IMR-90 (cell line): ENCODE measurements at places on chromosomes 4 and X. TPM values are rescaled to one million over a fixed set of nuclear protein-coding genes. Genes with fewer than 3 reads are reported as not detected.

DNA sequence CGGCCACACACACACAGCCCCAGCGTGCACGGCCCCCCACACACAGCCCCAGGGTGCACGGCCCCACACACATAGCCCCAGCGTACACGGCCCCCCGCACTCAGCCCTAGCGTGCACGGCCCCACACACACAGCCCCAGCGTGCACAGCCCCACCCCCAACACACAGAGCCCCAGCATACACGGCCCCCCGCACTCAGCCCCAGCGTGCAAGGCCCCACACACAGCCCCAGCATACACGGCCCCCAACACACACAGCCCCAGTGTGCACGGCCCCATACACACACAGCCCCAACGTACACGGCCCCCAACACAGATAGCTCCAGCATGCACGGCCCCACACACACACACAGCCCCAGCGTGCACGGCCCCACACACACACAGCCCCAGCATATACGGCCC lies 17.6 kb downstream of the GAK start:
- no peaks in the 10 kb centered on the region for H3K27me3 ChIP-seq
- no peaks in the 10 kb centered on the region for H3K4me1 ChIP-seq
- H3K4me3 ChIP-seq: no peak overlapping the region
- peaks cover 19% of the 10 kb centered on the region for H3K36me3 ChIP-seq
- DNase-seq: no peak

DNA sequence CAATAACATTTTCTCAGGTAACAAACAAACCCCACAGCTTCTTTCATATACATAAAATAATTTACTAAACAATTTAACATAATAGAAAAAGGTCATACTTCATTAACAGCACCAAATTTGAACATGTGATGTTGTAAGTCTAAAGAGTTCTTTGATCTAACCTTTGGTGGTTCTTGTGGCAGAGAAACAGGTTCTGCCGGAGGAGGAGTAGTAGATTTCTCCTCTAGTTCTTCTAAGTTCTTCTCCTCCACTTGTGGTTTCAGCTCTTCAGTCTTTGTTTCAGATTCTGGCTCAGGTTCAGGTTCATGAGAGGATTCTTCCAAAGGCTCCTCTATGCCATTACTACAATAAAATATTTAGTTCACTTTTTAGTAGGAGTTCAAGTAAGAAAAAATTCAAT lies 18.3 kb downstream of the G3BP2 start:
- H3K4me3 ChIP-seq: no peak overlapping the region
- no peaks in the 10 kb centered on the region for H3K27me3 ChIP-seq
- DNase-seq: no peak

Gene MBTPS2
- 4.7 and 6.9 TPM in 2 replicates for total RNA-seq

Gene PLK4
- 15.1 and 16.1 TPM in 2 replicates for total RNA-seq

Gene UCP1
- not detected in 2 replicates for total RNA-seq

GRCh38 chrX:33385546-33385945 lies 174.2 kb upstream of the DMD start:
- H3K27ac ChIP-seq: no peak overlapping the region
- no peak overlapping the region for H3K4me3 ChIP-seq
- H3K27me3 ChIP-seq: no peaks in the 10 kb centered on the region
- no peaks in the 10 kb centered on the region for H3K36me3 ChIP-seq

GRCh38 chr4:10951306-10951705 lies 266.7 kb upstream of the CLNK start:
- no peak overlapping the region for H3K27ac ChIP-seq
- no peaks in the 10 kb centered on the region for H3K4me1 ChIP-seq
- H3K27me3 ChIP-seq: no peaks in the 10 kb centered on the region

Gene ARX
- not detected in 2 replicates for total RNA-seq

DNA sequence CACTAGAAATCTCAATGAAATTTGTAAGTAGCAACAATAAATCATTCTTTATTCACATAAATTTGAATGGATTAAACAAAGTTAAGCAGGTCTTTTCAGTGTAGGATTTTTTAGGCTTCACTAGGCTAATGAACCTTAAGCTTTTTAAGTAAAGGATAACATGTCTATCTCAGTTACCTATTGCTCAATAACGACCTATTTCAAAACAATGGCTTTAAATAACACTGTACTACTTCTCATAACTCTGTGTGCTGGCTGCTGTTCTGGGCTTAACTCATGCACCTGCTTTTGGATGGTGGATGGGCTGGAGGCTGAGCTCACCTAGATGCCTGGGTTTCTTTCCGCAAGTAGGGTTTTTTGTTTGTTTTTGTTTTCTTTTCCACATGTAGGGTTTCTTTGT lies 495.0 kb upstream of the SLIT2 start:
- no peaks in the 10 kb centered on the region for H3K27me3 ChIP-seq
- no peak overlapping the region for H3K4me3 ChIP-seq
- no peak for DNase-seq
- H3K36me3 ChIP-seq: no peaks in the 10 kb centered on the region
- H3K27ac ChIP-seq: no peak overlapping the region
- no peaks in the 10 kb centered on the region for H3K4me1 ChIP-seq

- no peaks in the 10 kb centered on the region for H3K36me3 ChIP-seq
- H3K27ac ChIP-seq: no peak overlapping the region
- H3K4me3 ChIP-seq: no peak overlapping the region
- H3K27me3 ChIP-seq: no peaks in the 10 kb centered on the region
- DNase-seq: peak; percentile 65
Measured at GRCh38 chr4:6720202-6720699, 4.3 kb downstream of the BLOC1S4 start.

GRCh38 chr4:62953752-62954151 lies 1455.5 kb downstream of the TECRL start:
- no peak overlapping the region for H3K4me3 ChIP-seq
- H3K36me3 ChIP-seq: no peaks in the 10 kb centered on the region
- H3K27me3 ChIP-seq: no peaks in the 10 kb centered on the region
- no peak for DNase-seq

Gene CAPN6
- total RNA-seq: not detected in 2 replicates

- no peaks in the 10 kb centered on the region for H3K36me3 ChIP-seq
- H3K27ac ChIP-seq: no peak overlapping the region
- DNase-seq: no peak
- H3K27me3 ChIP-seq: peaks cover 8% of the 10 kb centered on the region
- no peaks in the 10 kb centered on the region for H3K4me1 ChIP-seq
Measured at GRCh38 chrX:47313056-47313455, 57.3 kb upstream of the ZNF157 start.

Gene STK26
- 0.18 and 0.28 TPM in 2 replicates for total RNA-seq

Gene PABPC1L2B
- not detected in 2 replicates for total RNA-seq

DNA sequence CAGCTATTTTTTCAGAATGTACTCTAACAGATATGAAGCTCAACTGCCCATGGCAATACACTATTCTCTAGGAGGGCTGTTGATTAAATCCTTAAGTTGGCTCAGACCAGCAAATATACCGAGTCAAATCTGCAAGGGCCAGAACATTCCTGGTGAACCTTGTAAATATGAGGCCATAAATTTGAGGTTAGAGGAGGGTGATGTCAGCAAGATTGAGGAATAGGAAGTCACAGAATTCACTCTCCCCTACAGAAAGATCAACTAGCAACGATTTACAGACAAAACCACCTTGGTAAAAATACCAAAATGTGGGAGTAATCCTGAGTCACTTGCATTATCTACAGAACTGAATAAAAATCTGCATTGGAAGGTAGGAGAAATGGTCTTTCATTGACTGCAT lies 399.3 kb downstream of the GPM6A start:
- H3K4me1 ChIP-seq: peaks cover 2% of the 10 kb centered on the region; the same call in 1 of the 2 replicates
- peak; percentile 63 for DNase-seq
- no peaks in the 10 kb centered on the region for H3K27me3 ChIP-seq

- H3K36me3 ChIP-seq: peaks cover 11% of the 10 kb centered on the region
- H3K27ac ChIP-seq: no peak overlapping the region
- H3K4me1 ChIP-seq: no peaks in the 10 kb centered on the region
- DNase-seq: no peak
- H3K27me3 ChIP-seq: no peaks in the 10 kb centered on the region
- no peak overlapping the region for H3K4me3 ChIP-seq
Measured at GRCh38 chr4:42078184-42078801, 74.2 kb downstream of the BEND4 start.

DNA sequence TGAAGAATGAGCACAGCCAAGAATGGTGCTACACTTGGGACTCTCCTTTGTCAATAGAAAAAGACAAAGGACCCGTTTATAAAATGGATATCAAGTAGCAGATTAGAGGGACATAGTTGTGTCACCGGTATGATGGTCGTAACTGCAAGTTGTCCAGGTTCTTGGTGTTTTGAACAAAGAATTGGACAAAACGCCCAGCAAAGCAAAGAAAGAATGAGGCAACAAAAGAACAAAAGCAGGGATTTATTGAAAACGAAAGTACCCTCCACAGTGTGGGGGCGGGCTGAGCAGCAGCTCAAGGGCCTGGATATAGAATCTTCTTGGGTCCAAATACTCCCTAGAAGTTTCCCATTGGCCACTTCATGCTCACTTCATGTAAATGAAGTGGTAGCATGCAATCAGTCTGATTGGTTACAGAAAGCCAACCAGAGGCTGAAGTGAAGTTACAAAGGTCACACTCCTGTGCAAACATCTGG lies 54.7 kb downstream of the SHROOM3 start:
- H3K27ac ChIP-seq: no peak overlapping the region
- H3K4me3 ChIP-seq: no peak overlapping the region
- H3K27me3 ChIP-seq: peaks cover 5% of the 10 kb centered on the region; the same call in 1 of the 2 replicates
- H3K4me1 ChIP-seq: no peaks in the 10 kb centered on the region

Gene NOX1
- total RNA-seq: not detected in 2 replicates

Gene MAGEB10
- not detected in 2 replicates for total RNA-seq

GRCh38 chr4:44313702-44314101 lies 134.9 kb downstream of the KCTD8 start:
- H3K4me3 ChIP-seq: no peak overlapping the region
- DNase-seq: no peak
- H3K36me3 ChIP-seq: no peaks in the 10 kb centered on the region
- no peak overlapping the region for H3K27ac ChIP-seq

DNA sequence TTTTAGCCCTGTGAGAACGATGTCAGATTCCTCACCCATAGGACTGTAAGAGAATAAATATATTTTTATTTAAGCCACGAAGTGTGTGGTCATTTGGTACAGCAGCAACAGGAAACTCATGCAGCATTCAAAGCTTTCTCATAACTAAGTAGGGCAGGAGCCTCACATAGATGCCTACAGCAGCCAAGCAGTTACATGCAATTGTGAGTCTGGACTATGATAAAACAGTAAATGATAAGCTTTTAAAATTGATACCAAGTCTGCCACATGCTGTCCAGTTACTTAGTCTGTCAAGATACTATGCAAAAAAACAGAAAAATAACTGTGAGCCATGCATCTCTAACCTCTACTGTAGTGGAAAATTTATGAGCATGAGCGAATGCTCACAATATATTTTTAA lies 359.6 kb downstream of the HS3ST1 start:
- H3K27ac ChIP-seq: no peak overlapping the region
- no peaks in the 10 kb centered on the region for H3K4me1 ChIP-seq
- DNase-seq: no peak
- H3K27me3 ChIP-seq: no peaks in the 10 kb centered on the region
- no peaks in the 10 kb centered on the region for H3K36me3 ChIP-seq

Gene NFKB1
- total RNA-seq: 23.6 and 24.6 TPM in 2 replicates

DNA sequence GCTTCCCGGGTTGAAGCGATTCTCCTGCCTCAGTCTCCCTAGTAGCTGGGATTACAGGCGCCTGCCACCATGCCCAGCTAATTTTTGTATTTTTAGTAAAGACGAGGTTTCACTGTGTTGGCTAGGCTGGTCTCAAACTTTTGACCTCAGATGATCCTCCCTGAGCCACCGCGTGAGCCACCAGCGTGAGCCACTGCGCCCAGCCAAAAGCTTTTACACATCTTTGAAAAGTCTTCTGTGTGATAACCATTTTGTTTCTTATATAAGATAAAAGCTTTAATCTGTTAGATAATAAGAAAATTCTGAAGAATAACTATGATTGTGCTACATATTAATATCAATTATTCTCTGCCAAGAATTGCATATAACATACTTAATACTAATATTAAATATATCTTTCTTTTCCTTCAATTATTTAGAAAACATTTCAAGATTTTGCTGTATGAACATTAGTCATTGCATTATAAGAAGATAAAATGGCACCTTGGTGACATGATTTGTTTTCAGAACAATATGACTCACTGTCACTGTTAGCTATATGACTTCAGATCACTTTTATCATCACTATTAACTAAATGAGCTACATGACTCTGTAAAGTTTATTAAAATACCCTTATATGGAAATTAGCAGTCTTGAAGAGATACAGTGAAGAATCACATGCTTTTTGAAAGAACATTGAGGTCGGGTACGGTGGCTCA lies 33.4 kb downstream of the RUFY3 start:
- H3K36me3 ChIP-seq: peaks cover 1% of the 10 kb centered on the region; the same call in 1 of the 2 replicates
- no peak overlapping the region for H3K4me3 ChIP-seq
- no peak for DNase-seq
- no peak overlapping the region for H3K27ac ChIP-seq

Gene SHROOM2
- 8.1 TPM in 2 replicates for total RNA-seq

Gene MAGEA8
- total RNA-seq: not detected in 2 replicates

GRCh38 chrX:2700405-2701320 lies 9.6 kb downstream of the CD99 start:
- H3K36me3 ChIP-seq: peaks cover 8% of the 10 kb centered on the region; the same call in 1 of the 2 replicates
- no peaks in the 10 kb centered on the region for H3K27me3 ChIP-seq
- H3K4me3 ChIP-seq: no peak overlapping the region
- peaks cover 14% of the 10 kb centered on the region for H3K4me1 ChIP-seq
- no peak overlapping the region for H3K27ac ChIP-seq

Gene SRPX2
- total RNA-seq: 14.4 and 20.6 TPM in 2 replicates

- no peaks in the 10 kb centered on the region for H3K36me3 ChIP-seq
- H3K4me3 ChIP-seq: no peak overlapping the region
- no peaks in the 10 kb centered on the region for H3K27me3 ChIP-seq
- H3K27ac ChIP-seq: no peak overlapping the region
- H3K4me1 ChIP-seq: no peaks in the 10 kb centered on the region
- DNase-seq: no peak
Measured at GRCh38 chr4:10947898-10948297, 263.3 kb upstream of the CLNK start.
